ENCODE measurements at places on chromosomes 11 and 22.
A peak's percentile ranks its signal among the peaks of the same experiment; 100 is the strongest.

GRCh38 chr11:32497951-32498350 is 62.6 kb upstream of the WT1 start:
- DNase-seq, result no peak

GRCh38 chr11:26158251-26158650 is 173.7 kb upstream of the ANO3 start:
- no peak for DNase-seq

DNA sequence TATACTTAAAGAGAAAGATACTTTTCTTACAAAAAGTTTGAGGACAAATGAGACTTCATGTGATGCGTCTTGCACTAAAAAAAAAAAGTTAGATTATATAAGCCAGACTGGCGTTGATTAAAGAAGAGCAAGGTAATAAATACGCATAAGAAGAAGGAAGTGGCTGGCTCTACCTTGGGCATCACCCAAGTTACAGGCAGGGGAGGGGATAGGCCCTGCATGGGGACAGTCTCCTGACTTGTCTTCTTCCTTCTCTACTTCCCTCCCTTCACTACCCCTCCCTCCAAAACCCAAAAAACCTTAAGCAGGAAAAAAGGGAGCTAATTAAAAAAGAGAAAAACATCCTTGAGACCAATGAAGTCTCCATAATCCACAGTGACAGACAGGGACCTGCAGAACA is 22.3 kb upstream of the TMA7B start:
- DNase-seq, result no peak

GRCh38 chr11:45374653-45375059 is 88.5 kb upstream of the SYT13 start:
- DNase-seq, result peak; percentile 5

DNA sequence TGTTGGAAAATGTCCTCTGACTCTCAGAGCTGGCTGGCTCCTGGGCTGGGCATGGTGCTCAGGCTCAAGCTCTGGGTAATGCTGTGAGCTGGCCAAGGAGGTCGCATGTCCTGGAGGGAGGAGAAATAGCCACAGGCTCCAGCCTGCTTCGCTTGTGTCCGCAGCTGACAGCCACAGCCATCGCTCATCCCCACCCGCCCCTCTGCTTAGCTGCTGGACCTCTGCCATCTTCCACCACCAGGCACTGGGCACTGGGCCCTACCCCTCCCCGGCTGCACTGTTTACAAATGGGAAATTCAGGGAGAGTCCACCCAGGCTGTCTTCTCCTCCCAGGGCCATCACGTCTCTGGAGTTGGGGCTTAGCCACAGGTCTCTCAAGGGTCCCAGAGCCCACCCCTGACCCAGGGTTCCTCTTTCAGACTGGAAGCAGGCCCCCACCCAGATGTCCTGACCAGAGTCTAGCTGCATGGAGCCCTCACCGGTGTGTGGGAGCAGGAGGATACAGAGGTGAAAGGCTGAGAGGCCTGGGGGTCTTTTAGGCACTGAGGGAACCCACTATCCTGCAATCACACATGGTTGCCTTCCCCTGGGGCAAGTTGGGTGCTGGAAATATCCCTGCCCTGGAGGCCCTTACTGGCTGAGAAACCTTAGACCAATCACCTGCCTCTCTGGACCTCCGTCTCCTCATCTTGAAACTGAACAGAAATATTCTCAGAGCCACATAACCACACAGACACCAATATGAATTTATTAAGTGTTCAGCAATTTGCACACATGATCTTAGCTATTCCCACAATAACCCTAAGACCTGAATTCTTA is 62.7 kb downstream of the CD82 start:
- DNase-seq, result peak; percentile 3

GRCh38 chr11:46901156-46901555 is 17.2 kb downstream of the LRP4 start:
- no peak for DNase-seq

- no peak for DNase-seq
Measured at GRCh38 chr11:106706355-106706754, 311.9 kb downstream of the GUCY1A2 start.

- no peak for DNase-seq
Measured at GRCh38 chr11:33615751-33616150, 84.9 kb downstream of the C11orf91 start.

- no peak for DNase-seq
Measured at GRCh38 chr11:105829084-105829483, 193.0 kb downstream of the MSANTD4 start.

- no peak for DNase-seq
Measured at GRCh38 chr22:43293655-43294392, 49.3 kb downstream of the SCUBE1 start.

GRCh38 chr11:103960108-103960507 is 76.3 kb upstream of the DDI1 start:
- DNase-seq, result no peak

DNA sequence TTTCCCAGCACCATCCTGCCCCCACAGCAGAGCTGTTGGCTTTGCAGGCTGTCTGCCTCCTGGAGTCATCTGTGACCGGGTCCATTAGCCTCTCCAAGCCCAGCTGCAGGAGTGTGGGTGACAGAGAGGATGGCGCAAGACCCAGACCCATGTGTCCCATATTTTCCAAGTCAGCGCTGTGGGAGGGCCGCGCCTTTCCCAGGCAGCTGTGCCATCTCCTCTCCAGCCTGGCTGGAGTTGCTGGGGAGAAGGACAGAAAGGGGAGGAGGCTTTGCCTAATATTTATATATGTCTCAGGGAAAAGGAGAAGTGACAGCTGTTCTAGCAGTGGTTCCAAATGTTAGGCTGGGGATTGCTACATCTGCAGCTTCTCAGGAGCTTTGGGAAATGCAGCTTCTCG is 15.7 kb downstream of the DTX4 start:
- DNase-seq, result no peak

Measured in activated naive CD4-positive, alpha-beta T cell treated with Interleukin-2 at 50 U/mL for 16 hours (primary cell).